ENCODE measurements at places on chromosomes 13 and 19.
A peak's percentile ranks its signal among the peaks of the same experiment; 100 is the strongest.

GRCh38 chr19:48934837-48935236 is 1.3 kb downstream of the DHDH start:
- DNase-seq: no peak

DNA sequence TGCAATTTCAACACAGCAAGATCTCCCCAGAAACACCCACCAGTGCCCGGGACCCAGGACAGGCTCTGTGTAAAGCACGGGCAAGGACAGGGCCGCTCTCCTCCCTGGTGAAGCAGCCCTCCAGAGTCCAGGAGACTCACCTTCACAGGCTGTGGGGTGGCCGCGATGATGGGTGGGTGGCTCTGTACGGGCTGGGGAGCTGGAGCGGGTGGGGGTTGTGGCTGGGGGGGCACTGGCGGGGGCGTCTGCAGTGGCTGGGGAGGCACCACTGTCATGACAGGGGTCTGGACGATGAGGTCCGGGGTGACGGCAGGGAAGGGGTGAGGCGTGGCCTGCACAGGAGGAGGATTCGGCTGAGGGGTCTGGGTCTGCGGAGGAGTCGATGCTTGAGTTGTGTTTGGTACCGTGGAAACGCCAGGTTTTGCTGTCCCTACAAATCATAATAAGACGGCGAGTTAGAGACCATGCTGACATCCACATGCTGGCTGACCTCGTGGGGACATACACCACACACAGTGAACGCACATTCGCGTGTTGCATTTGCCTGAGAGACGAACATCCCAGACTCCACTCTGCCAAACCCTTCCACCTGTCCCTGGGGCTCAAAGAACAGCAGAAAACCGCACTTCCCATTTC is 33.1 kb upstream of the EPHX3 start:
- DNase-seq: no peak

- no peak for DNase-seq
These were observed 27.3 kb upstream of the ZNF562 start for GRCh38 chr19:9702186-9702585.

DNA sequence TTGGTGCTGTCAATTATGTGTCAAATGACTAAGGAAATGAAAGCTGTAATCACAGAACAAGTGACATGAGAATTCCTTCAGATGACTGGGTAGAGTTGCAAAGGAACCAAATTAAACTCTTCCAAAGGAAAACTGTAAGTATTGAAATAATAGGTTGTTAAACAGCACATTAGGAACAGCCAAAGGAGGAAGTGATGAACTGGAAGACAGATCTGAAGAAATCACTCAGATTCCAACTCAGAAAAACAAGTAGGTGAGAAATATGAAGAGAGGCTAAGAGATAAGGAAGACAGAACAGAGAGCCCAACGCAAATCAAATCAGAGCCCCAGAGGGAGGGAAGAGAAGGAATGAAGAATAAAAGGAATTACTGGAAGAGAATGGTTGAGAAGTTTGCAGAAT is 15.4 kb downstream of the TMEM161A start:
- DNase-seq: no peak

DNA sequence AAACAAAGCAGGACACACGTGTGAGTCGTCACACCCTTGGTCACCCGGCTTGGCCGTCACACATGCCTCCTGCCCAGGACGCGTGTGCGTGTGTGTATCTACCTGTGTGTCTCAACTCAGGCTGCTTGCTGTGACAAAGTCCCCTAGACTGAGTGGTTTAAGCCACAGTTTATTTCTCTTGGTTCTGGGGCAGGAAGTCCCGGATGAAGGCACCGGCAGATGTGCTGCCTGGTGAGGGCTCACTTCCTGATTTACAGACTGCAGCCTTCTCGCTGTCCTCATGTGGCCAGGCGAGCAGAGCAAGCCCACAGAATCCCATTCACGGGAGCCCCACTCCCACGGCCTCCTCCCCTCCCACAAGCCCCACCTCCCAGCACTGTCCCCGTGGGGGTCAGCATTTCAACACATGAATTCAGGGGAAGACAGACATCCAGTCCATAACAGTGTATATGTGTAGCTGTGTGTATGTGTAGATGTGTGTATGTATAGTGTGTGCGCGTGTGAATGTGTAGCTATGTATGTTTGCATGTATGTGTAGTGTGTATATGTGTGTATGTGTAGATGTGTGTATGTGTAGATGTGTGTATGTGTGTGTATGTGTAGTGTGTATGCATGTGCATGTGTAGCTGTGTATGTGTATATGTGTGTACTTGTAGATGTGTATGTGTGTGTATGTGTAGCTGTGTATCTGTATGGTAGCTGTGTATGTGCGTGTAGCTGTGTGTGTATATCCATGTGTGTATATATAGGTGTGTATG is 51.5 kb downstream of the MCF2L start:
- no peak for DNase-seq

GRCh38 chr19:50719119-50719435 is 525 bp downstream of the SHANK1 start:
- DNase-seq: no peak

DNA sequence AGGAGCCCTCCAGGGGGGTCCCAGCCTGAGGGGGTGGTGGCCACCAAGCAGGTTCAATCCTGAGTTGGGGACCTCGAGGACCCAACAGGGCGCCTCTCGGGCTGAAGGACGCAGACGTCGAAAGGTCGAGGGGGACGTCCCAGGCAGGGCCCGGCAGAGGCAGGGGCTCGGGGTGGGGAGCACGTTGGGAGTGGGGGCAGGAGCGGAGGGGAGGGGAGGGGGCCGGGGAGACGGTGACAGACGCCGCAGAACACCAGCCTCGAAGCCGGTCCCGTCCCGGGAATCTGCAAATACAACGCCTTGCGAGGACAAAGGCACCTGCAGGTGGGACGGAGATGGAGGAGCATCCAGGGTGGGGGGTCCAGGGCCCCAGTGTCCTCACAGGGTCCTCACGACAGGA is 4.1 kb downstream of the FGF22 start:
- no peak for DNase-seq

DNA sequence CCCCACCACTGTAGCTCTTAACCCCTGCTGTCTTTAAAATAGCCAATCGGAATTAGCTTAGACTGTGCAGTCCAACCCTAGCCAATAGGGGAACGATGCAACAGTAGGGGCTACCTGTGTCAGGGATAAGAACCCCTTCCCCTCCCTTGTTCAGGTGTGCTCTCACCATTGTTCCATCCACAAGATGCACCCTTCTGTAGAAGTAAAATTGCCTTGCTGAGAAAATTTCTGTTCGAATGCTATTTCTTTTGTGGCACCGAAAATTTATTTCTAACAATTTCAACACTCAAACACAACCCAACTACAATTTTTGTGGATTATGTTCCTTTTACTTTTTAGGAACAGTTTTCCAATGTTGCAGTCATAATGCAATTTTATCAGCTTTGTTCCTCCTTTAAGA is 3.6 kb upstream of the ZNF583 start:
- no peak for DNase-seq

DNA sequence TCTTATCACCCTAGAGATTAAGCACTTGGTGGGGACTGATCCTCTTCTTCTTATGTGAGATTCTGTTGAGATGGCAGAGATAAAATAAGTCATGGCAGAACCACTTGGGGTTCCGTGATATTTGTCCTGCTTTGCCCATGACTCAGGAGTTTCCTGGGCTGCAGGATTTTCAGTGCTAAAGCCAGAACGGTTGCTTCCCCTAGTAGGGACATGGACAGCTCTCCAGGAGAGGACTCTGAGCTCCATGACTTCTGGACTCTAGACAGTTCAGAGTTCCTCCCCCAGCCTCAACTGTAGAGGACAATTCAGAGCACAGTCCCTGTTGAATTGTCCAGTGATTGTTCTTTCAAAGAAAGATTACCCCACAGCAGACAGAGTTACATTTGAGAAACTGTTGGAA is 98.8 kb downstream of the OLFM4 start:
- DNase-seq: no peak

- peak; percentile 2 for DNase-seq
These were observed 171.5 kb upstream of the SLITRK6 start for GRCh38 chr13:85970727-85971126.

- DNase-seq: no peak
These were observed 28.4 kb upstream of the PLA2G4C start for GRCh38 chr19:48139053-48139452.

GRCh38 chr13:79226938-79227337 is 179.1 kb downstream of the RBM26 start:
- DNase-seq: no peak

DNA sequence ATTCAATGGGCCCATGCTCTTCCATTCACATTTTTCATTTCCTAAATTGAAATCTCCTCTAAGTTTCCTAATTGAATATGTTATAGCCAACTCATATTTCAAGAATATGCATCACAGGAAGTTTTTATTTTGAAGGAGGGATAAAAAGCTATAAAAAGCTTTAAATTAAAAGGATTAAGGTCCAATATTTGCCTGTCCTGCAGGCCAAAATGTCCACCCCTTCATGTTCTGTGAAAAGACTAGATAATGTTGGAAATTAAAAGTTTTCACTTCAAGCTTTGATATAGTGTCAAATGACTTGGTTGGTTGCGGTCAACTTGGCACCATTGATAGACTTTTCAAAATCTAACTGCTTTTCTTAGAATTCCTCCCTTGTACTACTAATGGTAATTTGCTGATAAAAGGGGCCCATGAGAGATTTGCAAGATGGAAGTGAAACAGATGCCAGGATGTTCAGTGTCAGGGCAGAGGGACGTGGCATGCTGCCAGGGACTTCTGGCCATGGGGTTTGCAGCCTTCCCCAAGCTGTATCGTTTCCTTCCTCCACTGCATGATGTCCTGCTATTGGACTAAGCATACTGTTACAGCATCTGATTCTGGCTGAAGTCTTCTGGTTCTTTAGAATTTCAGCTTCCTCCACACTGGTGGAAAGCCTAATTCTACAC is 547.3 kb upstream of the MIR17HG start:
- no peak for DNase-seq

DNA sequence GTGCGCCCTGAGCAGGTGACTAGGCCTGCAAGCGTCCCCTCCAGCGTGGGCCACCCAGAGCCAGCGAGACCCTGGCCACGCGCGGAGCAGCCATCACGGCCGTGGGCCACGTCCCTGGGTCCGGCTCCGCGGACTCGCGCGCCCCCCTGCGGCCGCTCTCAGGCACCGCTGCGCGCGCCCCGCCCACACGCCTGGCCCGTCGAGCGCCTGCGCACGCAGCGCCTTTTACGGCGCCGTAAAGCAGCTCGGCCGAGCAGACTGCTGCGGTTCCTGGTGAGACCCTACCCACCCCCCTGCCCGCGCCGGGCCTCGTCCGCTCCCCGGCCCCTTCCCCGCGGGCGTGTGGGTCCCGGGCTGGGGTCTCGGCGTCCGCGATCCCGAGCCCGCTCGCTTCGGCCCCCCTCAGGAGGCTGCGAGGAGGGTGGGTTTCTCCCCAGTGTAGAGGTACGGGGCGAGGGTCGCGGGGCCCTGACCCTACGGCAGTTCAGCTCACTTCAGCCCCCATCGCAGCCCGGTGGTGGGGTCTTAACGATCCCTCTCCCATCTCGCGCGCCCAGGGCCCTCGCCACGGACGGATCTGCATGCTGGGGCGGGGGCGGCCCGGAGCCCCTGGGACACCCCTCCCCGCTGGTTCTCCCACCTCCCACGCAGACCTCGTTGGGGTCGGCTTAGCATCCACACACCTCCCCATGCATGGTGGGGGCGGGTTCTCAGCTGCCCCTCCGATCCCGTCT is at the start of gene TRAPPC5:
Gene TRAPPC5 (plus strand): TSS at position 228 of the 734 bp plus-strand sequence. CDS start 1,421 bp downstream, outside the sequence.
- peak; percentile 80 for DNase-seq
